Left ventricle myocardium inferior (tissue), 1 donor: ENCODE measurements at places on chromosomes 2 and 18. TPM values are rescaled to one million over a fixed set of nuclear protein-coding genes. Genes with fewer than 3 reads are reported as not detected.

LRP2 gene
- total RNA-seq, result 0.05 TPM

LIPG gene
- total RNA-seq, result not detected

DLGAP1 gene
- total RNA-seq, result 0.05 TPM

EVA1A gene
- total RNA-seq, result 0.41 TPM

PLA2R1 gene
- 2.3 TPM for total RNA-seq

TMEM150A gene
- 10.1 TPM for total RNA-seq

EGR4 gene
- not detected for total RNA-seq

LRRTM1 gene
- 0.11 TPM for total RNA-seq

TLX2 gene
- total RNA-seq, result not detected

CYRIA gene
- 4.1 TPM for total RNA-seq

RGPD8 gene
- total RNA-seq, result 4.1 TPM

NTSR2 gene
- not detected for total RNA-seq

TMEM163 gene
- 0.22 TPM for total RNA-seq

- H3K36me3 ChIP-seq, result no peaks in the 10 kb centered on the region
- no peak overlapping the region for H3K27ac ChIP-seq
- no peak for DNase-seq
Measured at GRCh38 chr2:218047536-218048225, 21.4 kb upstream of the RUFY4 start.

DNA sequence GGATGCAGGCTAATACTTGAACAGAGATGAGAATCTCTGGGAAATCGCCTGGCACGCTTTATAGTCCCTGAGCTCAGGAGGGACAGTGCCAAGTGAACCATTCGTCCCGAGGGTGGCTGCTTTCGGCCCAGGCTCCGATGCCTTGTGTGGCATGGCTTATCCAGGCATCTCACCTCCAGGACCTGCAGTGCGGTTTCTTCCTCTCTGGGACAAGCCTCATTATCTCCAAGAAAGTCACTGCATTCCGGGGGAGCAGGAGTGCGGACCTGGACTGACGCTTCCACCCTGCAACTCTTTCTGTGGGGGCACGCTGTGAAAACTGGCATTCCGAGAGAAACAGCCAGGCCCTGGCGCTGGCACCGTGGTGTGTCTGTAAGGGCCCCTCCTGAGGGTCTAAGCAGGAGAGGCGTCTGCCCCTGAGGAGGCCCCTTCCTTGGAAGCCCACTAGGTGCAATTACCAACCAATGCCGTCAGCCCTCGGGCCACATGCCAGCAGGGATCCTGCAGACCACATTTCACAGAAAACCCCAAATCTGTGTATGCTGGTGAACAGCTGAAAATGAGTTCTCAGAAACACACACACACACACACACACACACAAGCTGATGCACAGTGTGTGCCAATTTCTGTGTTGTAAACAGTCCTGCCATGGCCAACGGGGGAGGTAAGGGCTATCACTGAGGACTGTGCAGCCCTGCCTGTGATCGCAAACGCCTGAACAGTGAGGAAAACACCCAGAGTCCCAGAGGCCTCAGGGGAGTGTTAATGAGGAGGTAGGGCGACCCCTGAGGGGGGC is 351.9 kb upstream of the SALL3 start:
- no peaks in the 10 kb centered on the region for H3K36me3 ChIP-seq
- no peak for DNase-seq
- no peak overlapping the region for H3K27ac ChIP-seq

DNA sequence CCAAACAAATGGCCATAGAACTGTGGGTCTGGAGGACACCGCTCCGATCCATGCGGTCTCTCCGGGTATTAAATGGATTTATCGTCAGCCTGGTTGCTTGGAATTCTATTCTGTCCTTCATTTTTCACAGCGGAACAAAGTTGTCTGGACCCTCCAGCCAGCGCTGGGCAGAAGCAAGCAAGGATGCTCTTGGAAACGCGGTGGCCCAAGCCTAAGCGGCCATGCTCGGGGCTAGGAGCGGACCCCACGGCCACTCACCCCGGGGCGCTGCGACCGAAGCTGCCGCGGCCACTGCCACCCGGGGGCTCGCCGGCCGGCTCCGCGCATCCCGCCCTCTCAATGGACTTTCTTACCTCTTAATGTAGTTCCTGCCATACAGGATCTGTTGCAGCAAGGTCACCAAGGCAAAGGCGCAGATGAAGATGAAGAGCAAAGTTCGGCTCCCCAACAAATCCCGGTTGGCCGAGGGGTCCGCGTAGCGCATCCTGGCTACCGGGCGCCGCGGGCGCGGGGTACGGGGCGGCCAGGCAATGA is 761 bp downstream of the ST8SIA5 start:
- H3K27me3 ChIP-seq, result peaks cover 63% of the 10 kb centered on the region
- H3K27ac ChIP-seq, result peak overlapping the region; percentile 80
- H3K4me3 ChIP-seq, result peak overlapping the region; percentile 68
- H3K4me1 ChIP-seq, result peaks cover 52% of the 10 kb centered on the region

DNA sequence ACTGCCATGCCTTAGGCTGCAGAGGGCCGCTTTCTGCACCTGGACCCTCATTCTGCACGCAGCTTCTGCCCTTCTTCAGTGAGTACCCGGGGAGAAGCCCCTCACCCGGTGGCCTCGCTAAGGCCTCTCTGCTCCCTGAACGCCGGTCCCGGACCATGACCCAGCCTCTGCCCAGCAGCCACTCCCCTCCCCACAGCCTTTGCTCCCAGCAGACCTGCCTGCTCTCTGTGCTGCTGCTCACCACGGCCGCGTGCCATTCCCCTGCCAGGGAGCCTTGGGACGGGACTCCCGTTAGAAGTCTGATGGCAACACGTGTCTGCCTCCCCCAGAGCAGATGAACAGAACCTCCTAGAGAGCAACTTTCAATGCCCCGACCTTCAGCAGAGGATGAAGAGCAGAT is 282.8 kb downstream of the NDUFA10 start:
- H3K4me3 ChIP-seq, result no peak overlapping the region
- H3K27me3 ChIP-seq, result peaks cover 66% of the 10 kb centered on the region
- H3K36me3 ChIP-seq, result no peaks in the 10 kb centered on the region
- DNase-seq, result no peak
- no peaks in the 10 kb centered on the region for H3K4me1 ChIP-seq

- no peak overlapping the region for H3K27ac ChIP-seq
- no peak for DNase-seq
- no peaks in the 10 kb centered on the region for H3K36me3 ChIP-seq
- no peaks in the 10 kb centered on the region for H3K4me1 ChIP-seq
- no peak overlapping the region for H3K4me3 ChIP-seq
Measured at GRCh38 chr2:64516651-64517510, 7.2 kb upstream of the AFTPH start.

- DNase-seq, result no peak
- no peaks in the 10 kb centered on the region for H3K4me1 ChIP-seq
- H3K4me3 ChIP-seq, result no peak overlapping the region
- no peaks in the 10 kb centered on the region for H3K27me3 ChIP-seq
Measured at GRCh38 chr18:64791236-64791635, 642.3 kb upstream of the LINC00305 start.

- no peaks in the 10 kb centered on the region for H3K27me3 ChIP-seq
Measured at GRCh38 chr18:12694032-12694431, 8.5 kb downstream of the CEP76 start.

- no peaks in the 10 kb centered on the region for H3K36me3 ChIP-seq
- no peak overlapping the region for H3K27ac ChIP-seq
- H3K4me1 ChIP-seq, result peaks cover 7% of the 10 kb centered on the region
- H3K4me3 ChIP-seq, result no peak overlapping the region
Measured at GRCh38 chr18:45106331-45106774, 425.7 kb downstream of the SETBP1 start.

DNA sequence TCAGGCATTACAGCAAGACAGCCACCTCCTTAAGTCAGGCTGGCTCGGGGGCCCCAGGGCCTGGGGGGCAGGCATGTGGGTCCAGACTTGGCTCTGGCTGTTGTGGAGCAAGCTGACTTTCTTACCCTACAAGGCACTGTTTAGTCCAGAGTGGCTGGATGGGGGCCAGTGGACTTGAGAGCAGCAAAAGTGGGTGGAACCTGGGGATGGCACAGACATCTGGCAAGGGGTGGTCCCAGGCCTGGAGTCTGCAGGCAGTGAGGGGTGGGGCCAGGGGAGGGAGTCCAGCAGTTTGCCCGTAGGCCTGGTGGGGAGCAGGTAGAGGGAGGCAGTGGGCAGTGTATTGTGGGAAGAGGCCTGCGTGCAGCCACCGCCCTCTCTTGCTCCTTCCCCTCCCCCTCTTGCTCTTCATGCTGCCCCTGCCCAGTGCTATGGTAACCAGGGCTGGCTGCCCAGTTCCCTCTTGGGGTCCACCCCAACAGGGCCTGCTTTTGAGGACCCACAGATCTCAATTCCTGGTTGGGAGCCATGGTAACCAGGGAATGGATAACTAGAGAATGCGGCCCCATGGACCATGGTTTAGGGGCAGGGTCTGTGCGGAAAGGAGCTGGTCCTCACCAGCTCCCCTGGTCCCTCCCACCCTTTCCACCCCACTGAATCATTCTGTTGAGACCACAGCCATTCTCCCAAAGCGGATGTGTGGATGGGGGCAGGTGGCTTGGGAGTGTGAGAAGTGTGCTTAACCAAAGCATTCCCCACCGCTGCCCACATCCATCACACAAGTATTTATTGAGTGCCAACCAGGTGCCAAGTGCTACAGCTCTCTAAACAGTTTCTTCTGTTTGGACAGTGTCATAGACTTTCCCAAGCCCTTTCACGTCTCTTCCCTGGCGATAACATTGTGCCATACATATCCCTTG is 19.3 kb downstream of the SPEG start:
- H3K4me1 ChIP-seq, result peaks cover 52% of the 10 kb centered on the region
- peak; percentile 76 for DNase-seq
- no peaks in the 10 kb centered on the region for H3K36me3 ChIP-seq
- peak overlapping the region; percentile 87 for H3K27ac ChIP-seq

DNA sequence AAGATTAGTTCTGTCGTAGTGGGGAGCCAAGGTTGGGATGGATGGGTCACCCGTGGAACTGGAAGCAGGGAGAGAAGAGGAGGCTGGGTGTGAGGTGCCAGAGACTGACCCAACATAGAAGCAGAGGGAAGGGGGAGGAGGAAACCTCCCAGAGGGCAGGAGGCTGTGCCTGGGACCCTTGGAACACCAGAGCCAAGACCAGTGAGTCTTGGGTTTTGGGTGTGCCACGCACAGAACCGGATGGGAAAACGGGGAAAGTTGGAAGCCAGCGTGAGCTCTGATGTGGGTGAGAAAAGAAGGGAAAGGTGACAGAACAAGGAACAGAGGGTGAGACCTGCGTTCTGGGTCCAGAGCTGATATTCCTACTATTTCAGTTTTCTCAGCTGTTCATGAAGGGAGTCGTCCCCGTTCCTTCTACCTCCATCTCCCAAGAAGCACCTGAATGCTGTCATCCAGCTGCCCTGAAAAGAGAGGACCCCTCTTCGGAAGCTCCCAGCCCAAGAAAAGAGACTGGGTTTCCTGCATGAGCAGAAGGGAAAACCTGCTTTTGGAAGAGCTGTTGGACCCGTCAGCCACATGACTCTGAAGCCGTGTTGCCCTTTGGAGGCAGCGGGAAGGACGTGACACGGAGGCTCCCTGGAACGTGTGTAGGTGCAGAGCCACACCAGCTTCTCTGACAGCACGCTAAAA is 250.1 kb downstream of the NDUFA10 start:
- H3K4me3 ChIP-seq, result no peak overlapping the region
- H3K36me3 ChIP-seq, result no peaks in the 10 kb centered on the region
- peaks cover 90% of the 10 kb centered on the region for H3K27me3 ChIP-seq
- H3K27ac ChIP-seq, result no peak overlapping the region
- H3K4me1 ChIP-seq, result no peaks in the 10 kb centered on the region

- no peak for DNase-seq
- peaks cover 11% of the 10 kb centered on the region for H3K36me3 ChIP-seq
- H3K27me3 ChIP-seq, result no peaks in the 10 kb centered on the region
- H3K4me1 ChIP-seq, result peaks cover 26% of the 10 kb centered on the region
- H3K4me3 ChIP-seq, result no peak overlapping the region
Measured at GRCh38 chr18:9506046-9506792, 30.9 kb downstream of the RALBP1 start.

GRCh38 chr2:14903709-14904374 is 271.3 kb downstream of the LRATD1 start:
- no peaks in the 10 kb centered on the region for H3K36me3 ChIP-seq
- no peaks in the 10 kb centered on the region for H3K27me3 ChIP-seq
- DNase-seq, result no peak
- H3K4me1 ChIP-seq, result no peaks in the 10 kb centered on the region

- no peaks in the 10 kb centered on the region for H3K27me3 ChIP-seq
- H3K4me3 ChIP-seq, result no peak overlapping the region
- no peaks in the 10 kb centered on the region for H3K36me3 ChIP-seq
- no peak for DNase-seq
- peaks cover 3% of the 10 kb centered on the region for H3K4me1 ChIP-seq
Measured at GRCh38 chr2:225889452-225889851, 489.9 kb downstream of the NYAP2 start.

DNA sequence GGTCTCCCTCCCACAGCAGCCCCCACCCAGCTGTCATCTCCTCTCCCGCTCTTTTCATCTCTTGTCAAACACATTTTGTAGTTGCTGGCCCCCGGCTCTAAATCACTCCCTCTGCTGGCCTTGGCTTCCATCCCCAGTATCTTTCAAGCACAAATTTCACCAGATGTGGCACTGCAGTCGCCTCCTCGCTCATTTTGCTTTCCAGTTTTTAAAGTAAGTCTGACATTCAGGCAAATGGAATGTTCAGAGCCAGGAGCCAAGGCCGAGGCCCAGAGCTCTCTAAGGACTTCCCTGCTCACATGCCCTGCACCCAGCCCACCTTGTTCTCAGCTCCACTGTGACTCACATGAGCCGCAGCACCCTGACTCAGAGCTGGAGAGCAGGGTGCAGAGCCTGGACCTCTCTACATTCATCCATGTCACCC is 158.4 kb downstream of the GALNT14 start:
- peak; percentile 20 for DNase-seq
- H3K4me1 ChIP-seq, result peaks cover 37% of the 10 kb centered on the region
- no peaks in the 10 kb centered on the region for H3K36me3 ChIP-seq
- no peaks in the 10 kb centered on the region for H3K27me3 ChIP-seq
- no peak overlapping the region for H3K4me3 ChIP-seq
- H3K27ac ChIP-seq, result peak overlapping the region; percentile 52

- H3K27me3 ChIP-seq, result no peaks in the 10 kb centered on the region
- H3K36me3 ChIP-seq, result no peaks in the 10 kb centered on the region
- no peak overlapping the region for H3K4me3 ChIP-seq
- H3K4me1 ChIP-seq, result no peaks in the 10 kb centered on the region
- H3K27ac ChIP-seq, result no peak overlapping the region
Measured at GRCh38 chr2:189638301-189639006, 22.8 kb upstream of the ASNSD1 start.

- no peaks in the 10 kb centered on the region for H3K4me1 ChIP-seq
- H3K27ac ChIP-seq, result no peak overlapping the region
- no peaks in the 10 kb centered on the region for H3K36me3 ChIP-seq
- H3K27me3 ChIP-seq, result no peaks in the 10 kb centered on the region
- no peak for DNase-seq
Measured at GRCh38 chr2:8915941-8916340, 78.5 kb upstream of the KIDINS220 start.

DNA sequence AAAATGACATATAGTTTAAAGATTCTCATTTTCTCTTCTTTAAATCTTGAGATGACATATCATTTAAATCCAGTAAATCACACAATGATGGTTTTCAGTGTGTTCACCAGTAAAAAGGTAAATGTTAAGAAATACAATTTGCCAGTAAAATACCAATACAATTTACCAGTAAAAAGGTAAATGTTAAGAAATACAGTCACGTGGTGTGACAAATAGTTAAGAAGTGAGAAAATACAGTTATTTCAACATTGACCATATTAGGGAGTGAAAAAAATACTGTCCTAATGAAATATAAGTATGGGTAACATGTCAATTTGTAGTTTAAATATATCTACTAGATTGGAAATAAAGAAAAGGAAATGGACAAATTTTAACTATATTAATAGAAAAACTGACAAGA is 80.5 kb downstream of the DLGAP1 start:
- no peak for DNase-seq
